Astrocyte of the hippocampus (primary cell): ENCODE measurements at places on chromosomes 4 and X.

DNA sequence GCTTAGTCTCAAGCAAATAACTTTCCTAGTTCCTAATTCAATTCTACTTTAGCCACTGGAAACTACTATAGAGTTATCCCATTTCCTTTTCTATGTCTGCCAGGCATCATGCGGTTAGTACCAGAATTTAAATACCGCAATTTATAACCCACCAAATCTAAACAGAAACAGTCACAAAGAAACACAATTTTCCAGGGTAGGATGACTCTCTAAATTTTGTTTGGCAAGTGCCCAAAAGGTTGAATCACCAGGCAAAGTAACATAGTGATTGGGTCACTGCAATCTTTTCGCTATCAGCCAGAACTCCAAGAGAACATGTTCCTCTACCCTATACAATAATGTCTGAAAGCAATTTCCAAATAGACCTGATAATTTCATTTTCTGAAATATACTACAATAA is 240.2 kb upstream of the GRIA3 start:
- peak; percentile 82 for DNase-seq

DNA sequence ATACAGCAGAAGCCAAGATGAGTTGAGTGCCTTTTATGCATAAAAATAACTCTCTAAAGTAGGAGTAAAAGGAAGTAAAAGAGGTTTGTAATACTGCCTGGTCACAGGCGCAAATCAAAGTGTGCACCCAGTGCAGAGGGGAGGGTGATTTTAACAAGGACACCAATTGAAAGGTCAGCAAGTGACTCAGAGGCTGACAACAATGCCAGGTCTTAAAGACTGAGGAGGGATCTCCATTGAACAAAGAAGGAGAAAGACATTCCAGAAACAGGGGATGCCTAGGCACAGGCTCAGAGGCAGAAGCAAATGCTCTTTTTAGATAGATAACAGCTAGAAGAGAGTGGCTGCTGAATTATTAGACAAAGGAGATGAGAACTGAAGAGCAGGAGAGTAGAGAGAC is 297.4 kb upstream of the VCX start:
- DNase-seq: no peak

- DNase-seq: peak; percentile 95
Observed at GRCh38 chrX:13669246-13669737, 16.4 kb downstream of the TCEANC start.

GRCh38 chr4:27181693-27182092 is 321.1 kb downstream of the STIM2 start:
- no peak for DNase-seq

DNA sequence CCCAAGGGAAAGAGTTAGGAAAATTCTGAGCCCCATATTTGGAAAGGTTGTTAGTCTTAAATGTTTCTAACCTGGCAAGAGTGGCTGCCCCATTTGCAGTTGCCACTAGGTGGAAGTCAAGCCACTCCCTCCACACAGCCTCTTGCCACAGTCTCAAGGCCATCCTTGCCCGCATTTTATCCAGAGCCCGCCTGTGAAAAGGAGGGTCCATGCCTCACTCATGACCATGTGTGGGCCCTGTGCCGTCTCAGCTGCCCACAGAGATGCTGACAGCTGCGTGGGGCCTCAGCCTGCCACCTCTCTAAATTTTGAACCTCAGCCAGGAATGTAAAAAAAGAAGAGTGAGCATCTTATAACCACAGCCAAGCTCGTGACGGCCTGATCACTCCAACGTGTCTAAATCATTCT is 201.5 kb upstream of the FAM241A start:
- DNase-seq: peak; percentile 44
